Activated CD4-positive, alpha-beta T cell treated with anti-CD3 and anti-CD28 coated beads, Interleukin-2, amount 50 U/mL, for 48 hours (primary cell): ENCODE measurements at places on chromosomes 4 and X.

DNA sequence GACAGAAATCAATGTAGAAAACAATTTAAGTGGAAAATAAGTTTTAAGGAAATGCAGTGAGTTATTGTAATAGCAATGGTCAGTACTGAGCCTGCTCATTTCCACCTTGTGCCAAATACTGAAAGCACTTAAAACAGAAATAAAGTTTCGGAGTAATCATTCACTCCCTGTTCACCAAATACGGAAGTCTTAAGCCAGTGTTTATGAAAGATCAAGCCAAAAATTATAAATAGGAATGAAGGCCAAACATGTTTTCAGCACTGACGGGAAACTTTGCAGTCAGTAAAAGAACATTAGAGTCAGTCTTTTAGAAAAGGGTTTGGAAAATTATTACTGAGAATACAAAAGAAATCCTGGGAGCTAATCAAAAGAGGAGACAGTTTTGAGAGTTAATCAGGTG, 178.6 kb downstream of the DMD start:
- no peak for DNase-seq

DNA sequence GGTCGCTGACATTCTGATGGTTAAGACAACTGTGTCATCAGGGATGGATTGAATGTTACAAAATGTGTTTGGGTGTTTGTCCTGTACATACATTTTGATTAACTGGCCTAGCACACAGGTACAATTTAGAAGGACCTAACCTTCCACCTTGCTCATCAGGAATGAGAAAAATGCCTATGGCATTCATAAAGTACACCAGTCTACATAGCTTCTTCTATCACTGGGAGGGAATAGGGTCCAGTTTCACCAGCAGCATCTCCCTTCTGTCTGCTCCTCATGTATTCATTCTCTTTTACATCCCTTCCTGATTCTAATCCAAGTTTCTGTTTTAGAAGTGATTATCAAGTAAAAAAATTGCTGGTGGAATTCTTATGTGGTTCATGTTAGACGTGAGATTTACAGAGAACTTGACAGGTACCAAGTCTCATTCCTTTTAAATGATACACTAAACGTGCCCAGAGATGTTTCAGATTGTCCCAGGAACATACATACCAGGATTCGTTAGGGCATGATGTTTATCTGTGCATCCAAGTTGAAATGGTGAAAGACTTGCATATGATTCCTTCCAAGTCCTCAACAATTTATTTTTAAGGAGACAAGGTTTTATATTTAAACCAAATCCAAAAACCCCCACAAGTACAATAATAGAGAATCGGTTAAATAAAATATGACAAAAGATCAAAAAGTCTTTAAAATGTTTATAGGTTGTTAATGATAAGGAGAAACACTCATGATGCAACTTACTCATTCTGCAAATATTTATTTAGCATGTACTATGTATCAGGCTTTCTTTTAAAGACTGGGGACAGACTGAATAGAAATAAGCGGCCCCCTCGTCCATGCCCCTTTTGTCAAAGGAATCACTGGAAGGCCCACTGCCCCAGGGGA, 359.1 kb downstream of the ZNF674 start:
- no peak for DNase-seq

DNA sequence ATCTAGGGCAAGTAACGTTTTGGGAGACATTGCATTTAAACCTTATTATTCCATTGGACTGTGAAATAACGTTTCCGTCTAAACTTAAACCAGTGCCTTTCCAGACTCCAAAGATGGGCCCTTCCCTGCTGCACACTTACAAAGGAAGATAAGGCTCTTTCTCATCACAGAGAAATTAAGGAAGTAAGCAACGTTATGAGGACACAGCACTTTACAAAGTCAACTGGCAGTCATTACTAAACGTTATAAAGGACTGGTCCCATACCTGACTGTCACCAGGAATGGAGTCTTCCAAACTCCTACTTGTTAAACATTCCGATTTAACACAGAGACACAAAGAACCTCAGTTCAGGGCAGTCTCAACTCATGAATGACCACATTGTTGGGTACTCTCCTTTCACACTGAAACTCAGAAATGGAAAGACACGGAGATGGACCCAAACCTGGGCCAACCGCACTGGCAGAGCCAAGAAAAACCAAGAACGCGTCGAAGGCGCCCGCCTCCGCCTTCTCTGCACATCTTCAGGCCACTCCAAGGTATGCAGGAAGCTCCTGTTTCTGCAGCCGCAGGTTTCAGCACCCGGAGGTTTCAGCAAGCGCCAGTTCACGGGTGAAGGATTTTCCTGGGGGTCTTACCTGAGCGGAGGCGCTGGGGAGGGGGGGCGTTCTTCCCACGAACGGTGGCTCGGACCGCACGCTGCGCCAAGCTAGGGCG, 670 bp downstream of the PAPSS1 start:
- DNase-seq, result peak; percentile 48

DNA sequence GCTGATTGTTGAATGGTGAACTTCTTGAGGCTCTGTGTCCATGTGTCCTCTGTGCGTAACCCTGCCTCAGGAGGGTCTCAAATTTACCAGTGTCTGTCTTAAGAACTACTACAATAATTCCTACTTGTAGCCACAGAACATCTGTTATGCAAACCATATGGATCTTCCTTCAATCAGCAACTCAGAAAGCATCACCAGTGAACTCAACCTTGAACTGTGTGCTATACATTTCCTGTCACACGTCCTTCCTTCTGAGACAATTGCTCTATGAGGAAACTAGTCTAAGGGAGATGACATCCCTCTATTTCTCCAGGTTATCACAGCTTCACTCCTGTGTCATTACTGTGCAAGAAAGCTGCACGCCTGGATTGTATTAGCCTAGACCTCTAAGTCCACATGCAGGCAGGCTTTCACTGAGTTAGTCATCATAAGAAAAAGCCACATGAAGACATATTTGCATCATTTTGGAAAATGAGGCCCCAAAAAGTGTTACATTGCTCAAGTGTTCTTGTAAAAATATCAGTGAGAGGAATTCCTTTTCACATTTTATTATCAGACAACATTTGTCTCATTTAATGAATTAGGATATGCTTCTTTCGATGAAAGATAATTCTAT, 157.8 kb downstream of the AFF2 start:
- no peak for DNase-seq

- no peak for DNase-seq
These were observed 47.7 kb upstream of the CXCL8 start for GRCh38 chr4:73692701-73693100.

GRCh38 chrX:23901805-23902204, 5.9 kb downstream of the APOO start:
- no peak for DNase-seq

- DNase-seq, result no peak
These were observed 76.6 kb downstream of the SH3KBP1 start for GRCh38 chrX:19810802-19811201.

DNA sequence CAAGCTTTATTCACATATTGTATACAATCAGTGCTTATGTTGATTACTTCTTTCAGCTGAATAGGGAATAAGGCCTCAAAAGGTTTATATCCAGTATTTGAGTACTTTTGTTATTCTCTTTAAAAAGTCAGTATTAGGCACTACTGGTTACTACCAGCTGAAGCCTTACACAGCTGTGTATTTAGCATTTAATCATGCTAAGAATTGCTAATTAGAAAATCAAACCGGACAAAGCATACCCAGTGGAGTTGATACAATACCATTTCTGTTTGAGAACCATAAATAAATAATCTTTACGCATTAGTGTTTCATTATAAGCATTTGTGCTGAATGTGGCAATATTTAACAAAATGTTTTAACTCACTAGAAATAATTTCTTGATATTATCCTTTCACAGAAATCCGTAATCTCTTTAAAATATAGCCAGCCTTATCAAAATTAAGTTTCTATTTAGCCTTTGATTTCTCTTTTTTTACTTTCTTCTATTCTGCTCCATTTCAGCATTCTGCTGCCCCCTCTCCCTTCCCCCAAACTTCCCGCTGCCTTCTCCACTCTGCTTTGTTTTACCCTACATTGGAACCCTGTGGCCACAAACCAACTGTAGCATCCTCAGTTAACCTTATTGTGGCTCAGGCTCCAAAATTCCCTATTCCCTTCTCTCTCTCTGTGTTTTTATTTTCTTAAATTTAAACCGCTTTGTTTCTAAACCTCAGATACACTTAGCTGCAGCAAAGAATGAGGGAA, 37.8 kb downstream of the UGT8 start:
- DNase-seq, result no peak

GRCh38 chr4:146450524-146450923, 71.2 kb downstream of the SLC10A7 start:
- DNase-seq, result no peak

- no peak for DNase-seq
These were observed 45.7 kb downstream of the MANBA start for GRCh38 chr4:102715057-102715456.
